ENCODE measurements at places on chromosomes 2 and 18.

GRCh38 chr2:236088368-236089057, 79.7 kb downstream of the GBX2 start:
- DNase-seq, result peak; percentile 8

DNA sequence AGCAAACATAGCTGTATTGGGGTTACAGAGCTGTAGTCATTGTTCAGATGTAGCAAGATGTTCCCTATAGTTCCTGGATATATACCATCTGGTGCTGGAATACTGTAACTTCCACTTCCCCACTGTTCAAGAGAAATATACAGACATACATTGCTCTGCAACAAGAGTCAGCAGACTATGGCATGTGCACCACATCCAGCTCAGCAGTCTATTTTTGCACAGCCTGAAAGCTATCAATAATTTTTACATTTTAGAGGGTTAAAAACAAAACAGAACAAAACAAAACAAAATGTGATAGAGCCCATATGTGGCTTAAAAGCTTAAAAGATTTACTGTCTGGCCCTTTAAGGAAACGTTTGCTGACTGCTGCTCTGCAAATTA, 31.8 kb upstream of the VIT start:
- DNase-seq, result no peak

GRCh38 chr2:46118656-46119371, 178.4 kb upstream of the EPAS1 start:
- peak; percentile 48 for DNase-seq

- DNase-seq, result no peak
These were observed 33.9 kb downstream of the ACKR3 start for GRCh38 chr2:236603361-236604015.

- DNase-seq, result no peak
These were observed 104.4 kb upstream of the SLC39A10 start for GRCh38 chr2:195552581-195552980.

DNA sequence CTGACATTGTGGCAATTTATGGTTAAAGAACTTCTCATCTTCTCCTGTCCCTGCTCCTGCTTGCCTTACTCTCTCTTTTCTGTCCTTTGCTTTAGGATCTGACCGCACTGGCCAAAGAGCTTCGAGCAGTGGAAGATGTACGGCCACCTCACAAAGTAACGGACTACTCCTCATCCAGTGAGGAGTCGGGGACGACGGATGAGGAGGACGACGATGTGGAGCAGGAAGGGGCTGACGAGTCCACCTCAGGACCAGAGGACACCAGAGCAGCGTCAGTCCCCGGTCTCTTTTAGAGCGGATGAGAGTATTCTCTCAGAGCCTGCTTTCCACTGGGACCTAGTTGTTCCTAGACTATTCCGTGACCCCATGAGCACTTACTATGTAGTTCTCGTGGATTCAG, 122.2 kb upstream of the IL1R2 start:
- DNase-seq, result no peak

DNA sequence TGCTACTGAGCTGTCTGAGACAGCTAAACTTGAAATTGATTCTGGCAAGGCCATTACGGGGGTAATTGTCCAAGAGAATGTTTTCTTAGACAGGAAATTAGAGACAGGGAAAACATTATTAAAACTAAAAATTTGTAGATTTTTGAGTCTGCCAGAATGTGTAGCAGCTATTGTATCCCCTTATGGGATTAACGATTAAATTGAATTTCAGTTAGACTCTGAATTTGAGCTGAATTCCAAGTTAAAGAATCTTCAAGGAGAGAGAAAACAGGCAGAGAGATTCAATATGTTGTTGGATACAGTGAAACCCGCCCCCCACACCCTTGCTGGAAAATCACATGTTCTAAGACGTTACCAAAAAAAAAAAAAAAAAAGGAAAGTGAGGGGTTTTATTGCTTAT, 32.7 kb upstream of the CCDC68 start:
- no peak for DNase-seq

- DNase-seq, result no peak
These were observed 95.4 kb downstream of the C1QL2 start for GRCh38 chr2:119063177-119063576.

GRCh38 chr2:226079196-226079595, 679.7 kb downstream of the NYAP2 start:
- no peak for DNase-seq

- no peak for DNase-seq
These were observed 42.7 kb upstream of the ACTR3 start for GRCh38 chr2:113847144-113847543.

DNA sequence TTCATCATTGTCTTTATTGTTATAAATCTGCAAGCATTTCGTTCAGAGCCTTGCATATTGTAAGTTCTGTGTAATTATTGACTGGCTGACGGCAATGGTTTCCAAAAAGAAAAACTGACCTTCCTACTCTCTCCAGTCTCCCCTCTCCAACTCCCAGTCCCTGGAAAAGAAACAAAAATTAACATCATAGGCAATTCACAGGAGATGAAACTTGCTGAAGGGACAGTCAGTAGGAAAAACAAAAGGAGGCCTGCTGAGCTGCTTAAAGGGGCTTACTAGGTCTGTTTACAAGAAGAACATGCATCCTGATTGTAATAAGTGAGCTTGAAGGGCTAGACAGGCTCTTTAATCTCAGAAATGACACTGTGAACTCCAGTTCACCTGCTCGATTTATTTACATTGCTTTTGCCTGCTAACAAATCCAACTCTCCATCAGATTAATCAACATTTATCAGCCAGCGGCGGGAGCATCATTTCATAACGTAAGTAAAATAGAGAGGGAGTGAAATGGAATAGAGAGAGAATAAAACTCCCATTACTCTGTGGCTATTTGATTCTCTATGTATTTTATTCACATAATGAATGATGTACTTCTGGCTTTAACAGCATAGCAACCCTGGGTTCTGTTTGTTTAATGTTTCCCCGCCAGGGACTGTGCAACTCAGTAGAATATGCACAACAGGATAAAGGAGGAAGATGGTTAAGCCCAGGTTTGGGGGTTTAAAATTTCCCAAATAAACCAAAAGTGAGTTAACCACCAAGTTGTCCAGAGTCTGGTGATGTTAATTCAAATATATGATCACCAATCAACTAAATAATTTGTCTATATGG, 256.7 kb upstream of the SETBP1 start:
- DNase-seq, result no peak

GRCh38 chr2:204898928-204899640, 353.8 kb downstream of the PARD3B start:
- DNase-seq, result no peak

All from fibroblast of skin of right quadriceps (primary cell).